ENCODE measurements at places on chromosomes 2 and 18.

GRCh38 chr2:64352292-64352691 is 101.7 kb upstream of the LGALSL start:
- peak; percentile 22 for DNase-seq

- DNase-seq: no peak
Observed at GRCh38 chr2:206521115-206521514, 77.8 kb downstream of the ADAM23 start.

DNA sequence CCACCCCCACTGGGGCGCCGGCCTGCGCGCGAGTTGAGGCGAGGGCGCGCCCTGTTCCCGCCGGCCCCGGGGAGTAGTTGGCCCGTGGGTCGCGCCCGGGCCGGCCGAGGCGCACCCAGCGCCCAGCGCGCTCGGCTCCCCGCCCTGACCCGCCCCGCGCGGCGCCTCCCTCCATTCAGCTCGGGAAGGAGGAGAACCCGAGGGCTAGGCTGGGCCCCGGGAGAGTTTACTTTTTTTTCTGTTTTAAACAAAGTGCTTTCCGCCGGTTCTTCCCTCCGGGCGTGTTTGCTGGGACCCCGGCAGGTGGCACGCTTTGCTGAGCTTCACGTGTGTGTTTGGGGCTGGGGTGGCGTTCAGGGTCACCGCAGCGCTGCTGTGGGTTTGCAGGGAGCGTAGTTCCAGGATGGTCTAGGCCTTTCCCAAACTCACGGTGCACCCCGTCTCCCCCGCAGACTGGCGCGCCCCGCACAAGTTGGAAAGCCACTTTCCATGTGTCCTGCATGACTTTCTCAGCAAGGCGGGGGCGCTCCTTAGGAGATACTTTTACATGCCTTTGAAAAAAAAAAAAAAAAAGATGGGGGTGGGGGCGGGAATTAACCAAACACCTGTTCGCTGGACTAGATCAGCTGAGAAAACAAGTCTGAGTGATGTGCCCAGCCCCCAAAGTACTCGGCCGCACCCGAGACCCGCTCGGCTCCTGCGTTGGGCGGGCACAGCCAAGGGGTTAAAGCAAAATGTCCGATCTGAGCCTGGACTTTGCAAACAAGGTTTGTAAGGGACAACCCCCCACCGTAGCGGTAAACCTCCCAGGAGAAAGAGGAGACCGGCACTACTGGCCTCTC is 825 bp downstream of the ITGA6 start:
- peak; percentile 55 for DNase-seq

DNA sequence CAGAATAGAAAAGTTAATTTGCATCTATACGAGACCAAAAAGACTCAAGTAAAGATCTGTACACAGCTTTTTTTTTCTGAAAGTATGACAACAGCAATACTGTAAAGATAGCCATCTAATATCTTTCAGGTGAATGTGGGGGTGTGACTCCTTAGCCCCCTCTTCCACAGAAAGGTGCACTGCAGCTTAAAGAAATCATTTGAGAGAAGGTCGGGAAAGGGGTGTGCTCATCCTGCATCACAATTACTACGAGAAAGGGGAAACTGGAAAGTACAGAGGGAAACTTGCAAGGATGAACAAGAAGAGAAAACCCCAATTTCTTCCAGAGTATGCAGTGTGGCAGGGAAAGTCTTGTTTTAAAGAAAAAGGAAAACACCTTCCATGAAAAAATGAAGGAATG is 255.6 kb downstream of the CCDC178 start:
- no peak for DNase-seq

DNA sequence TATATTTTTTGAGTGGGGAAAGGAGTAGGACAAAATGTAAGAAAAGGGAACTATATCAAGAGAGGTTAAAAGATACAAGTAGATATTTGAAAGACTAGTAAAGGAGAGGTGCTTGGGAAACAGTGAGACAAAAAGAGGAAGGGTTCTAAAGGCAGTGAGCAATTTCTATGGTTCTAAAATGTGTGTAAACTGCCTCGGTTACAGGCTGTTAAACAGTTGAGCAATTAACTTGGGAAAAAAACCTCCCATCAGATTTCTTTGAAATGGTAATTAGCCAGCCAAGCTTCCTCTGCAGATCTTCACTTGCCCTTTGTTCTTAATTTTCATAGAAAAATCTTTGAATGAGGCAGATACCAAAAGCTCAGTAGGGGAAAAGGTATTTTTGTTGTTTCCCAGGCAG is 238.7 kb upstream of the KCNH7 start:
- no peak for DNase-seq

- DNase-seq: no peak
Observed at GRCh38 chr18:48904091-48904490, 46.7 kb downstream of the SMAD7 start.

GRCh38 chr2:27407798-27408491 is 1.4 kb downstream of the PPM1G start:
- no peak for DNase-seq

GRCh38 chr2:71962911-71963694 is 184.6 kb downstream of the CYP26B1 start:
- no peak for DNase-seq

GRCh38 chr2:72827487-72827886 is 1.7 kb upstream of the EXOC6B start:
- DNase-seq: no peak

DNA sequence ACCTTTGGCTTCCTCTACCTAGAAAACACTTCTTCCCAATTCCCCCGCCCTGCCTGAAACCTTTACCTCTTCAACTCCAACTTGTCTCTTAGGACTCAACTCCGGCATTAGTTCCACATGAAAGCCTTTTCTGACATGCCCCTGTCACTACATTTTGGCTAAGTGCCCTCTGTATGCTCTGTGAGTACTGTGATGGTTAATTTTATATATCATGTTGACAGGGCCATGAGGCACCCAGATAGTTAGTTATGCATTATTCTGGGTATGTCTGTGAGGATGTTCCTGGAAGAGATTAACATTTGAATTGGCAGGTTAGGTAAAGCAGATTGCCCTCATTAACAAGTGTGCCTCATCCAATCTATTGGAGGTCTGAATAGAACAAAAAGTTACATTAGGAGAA is 75.6 kb upstream of the NCKAP5 start:
- no peak for DNase-seq

GRCh38 chr2:120662046-120662445 is 73.6 kb upstream of the GLI2 start:
- DNase-seq: no peak

DNA sequence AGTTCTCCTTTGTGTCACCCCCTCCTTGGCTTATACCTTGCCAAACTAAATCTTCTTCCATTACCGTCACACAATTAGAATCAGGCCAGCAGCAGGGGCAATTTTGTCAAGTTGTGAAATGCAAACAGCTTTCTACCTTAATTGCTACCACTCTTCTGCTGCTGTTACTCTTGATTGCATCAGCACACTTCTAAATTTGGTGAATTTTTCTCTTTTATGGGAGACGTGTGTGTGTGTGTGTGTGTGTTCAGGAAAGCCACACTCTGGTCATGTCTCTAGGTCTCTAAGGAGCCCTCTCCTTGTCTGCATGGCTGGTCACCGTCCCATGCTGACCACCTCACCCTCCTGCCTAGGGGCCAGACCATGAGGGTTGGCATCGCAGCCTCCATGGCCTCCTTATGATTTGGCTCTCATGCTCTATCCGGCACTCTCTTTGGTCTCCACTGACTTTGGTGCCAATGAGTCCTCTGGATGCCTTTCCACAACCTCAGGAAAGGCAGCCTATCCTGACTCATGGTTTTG is 87.7 kb downstream of the GATA6 start:
- no peak for DNase-seq

DNA sequence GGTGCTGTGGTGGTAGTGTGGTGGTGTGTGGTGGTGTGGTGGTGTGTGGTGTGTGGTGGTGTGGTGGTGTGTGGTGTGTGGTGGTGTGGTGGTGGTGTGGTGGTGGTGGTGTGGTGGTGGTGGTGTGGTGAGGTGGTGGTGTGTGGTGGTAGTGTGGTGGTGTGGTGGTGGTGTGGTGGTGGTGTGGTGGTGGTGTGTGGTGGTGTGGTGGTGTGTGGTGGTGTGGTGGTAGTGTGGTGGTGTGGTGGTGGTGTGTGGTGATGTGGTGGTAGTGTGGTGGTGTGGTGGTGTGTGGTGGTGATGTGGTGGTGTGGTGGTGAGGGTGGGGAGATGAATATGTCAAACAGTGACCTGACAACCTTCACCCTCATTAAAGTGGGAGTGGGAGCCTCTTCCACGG is 55.6 kb upstream of the DLGAP1 start:
- DNase-seq: no peak

DNA sequence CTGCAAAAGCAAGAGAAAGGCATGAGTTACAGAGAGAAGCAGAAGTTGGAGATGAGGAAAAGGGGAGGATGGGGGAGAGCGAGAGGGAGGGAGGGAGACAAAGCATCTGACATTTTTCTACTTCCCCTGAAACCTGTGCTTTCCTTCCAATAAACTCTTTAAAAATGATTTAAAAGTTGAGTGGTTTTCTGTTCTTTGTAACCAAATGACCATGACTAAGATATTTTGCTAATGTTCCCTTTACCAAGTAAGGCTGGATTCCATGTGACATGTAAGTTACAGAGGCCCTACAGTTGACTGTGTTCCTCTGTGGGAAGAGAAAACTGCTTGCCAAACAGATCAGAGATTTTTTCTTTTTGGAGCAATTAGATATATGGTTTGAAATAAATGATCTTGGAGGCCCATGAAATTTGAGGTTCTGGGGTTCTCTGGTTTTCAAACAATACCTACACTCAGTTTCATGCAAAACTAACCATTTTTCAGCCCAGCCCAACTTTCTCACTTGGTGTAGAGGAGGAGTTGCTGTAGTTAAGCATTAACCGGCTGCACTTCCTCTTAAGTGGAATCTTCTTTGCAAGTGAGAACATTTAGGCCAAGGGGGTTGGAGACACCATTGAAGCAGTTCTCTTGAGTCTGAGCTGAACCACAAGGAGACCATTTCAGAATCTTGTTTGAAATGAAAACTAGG is 34.5 kb downstream of the INSIG2 start:
- DNase-seq: no peak

DNA sequence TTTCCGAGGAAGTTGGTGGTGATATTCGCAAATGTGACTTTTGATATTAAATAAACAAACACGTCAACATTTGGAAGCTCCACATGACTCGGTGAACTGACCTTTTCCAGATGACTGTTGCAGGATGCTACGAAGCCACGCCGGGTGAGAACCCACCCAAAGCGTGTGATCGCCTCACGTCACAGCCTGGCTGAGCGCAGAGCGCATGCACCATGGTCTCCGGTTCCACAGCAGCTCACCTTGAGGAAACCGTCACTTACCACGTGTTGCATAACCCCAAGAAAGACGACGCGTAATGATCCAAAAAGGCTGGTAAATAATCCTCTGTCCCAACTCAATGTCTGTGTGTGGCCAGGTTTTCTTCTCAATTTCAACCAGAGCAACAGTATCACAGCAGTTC is 64.5 kb upstream of the CTDP1 start:
- DNase-seq: no peak

DNA sequence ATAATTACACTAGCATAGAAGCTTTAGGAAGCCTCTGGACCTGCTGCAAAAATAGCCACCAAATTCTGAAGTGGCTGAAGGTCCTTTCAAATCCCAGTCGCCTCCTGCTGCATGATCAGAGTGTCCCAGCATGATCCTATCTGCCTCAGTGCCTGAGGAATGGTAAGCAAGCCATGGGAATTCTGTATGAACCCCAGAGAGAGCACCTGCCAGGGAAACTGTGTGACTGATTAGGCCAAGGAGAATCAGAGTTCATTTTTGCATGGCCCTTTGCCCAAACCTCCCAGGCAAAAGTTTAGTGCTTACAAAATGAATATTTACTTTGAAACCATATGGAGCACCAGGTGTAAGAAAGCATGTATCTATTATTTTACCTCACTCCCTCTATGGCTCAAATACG is 221.4 kb downstream of the ARL4C start:
- DNase-seq: no peak

DNA sequence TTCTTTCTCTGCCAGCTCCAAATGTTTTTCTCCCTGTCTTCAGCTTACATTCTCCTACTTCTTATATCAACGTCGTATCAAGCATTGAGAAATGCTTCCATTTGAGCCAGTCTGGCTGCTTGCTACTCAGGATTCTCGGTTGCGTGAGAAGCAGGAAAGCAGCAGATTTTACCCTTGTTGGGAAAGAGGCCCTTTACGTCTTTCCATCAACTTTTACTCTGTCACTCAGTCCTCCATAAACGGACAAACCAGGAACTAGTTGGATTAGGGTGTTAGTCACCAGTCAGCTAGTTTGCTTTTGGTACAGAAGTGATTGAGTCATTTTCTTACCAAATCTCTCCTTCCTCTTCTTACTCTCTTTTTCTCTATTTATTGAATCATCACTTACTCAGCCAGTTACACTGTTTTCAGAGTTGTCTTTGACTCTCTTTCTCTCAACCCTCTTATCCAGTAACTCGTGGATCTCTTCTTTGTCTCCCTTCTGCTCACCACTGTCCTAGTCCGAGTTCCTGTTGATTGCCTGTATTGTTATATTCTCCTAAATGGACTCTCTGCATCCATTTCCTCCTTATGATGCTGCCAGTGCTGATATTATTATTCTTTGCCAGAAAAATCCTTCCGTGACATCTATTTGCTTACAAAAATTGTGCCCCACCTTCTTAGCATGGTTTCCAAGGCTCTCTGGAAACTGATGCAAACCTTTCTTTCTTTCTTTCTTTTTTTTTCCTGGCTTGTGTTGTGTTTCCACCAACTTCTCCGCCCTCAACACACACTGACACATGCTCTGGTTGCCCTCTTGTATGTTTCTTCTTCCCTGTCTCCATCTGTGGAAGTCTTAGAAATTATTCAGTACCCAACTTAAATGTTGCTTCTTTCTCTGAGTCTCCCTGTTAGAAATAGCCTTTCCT is 61.5 kb downstream of the VRK2 start:
- no peak for DNase-seq

GRCh38 chr2:240581811-240582210 is 4.7 kb upstream of the CAPN10 start:
- no peak for DNase-seq

DNA sequence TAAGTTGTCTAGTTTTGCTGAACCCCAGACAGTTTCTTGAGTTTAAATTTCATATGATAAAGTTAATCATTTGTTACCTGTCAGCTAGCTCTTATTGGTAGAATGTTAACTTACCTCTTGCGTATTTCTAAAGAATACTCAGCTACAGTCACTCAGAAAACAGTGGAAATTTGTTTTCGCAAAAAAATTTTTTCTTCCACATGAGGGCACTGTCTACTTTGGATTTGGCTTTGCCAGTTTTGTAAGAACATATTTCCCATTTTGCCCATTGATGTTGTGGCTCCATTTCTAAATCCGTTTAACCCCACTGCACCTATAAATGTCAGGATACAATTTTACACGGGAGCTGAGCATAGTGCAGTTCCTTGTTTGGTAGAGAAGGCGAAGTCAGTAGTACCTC is 19.1 kb upstream of the GCFC2 start:
- no peak for DNase-seq

- DNase-seq: no peak
Observed at GRCh38 chr2:102179061-102179460, 7.8 kb upstream of the IL1RL2 start.

GRCh38 chr2:202129841-202130240 is 56.8 kb downstream of the KIAA2012 start:
- no peak for DNase-seq

DNA sequence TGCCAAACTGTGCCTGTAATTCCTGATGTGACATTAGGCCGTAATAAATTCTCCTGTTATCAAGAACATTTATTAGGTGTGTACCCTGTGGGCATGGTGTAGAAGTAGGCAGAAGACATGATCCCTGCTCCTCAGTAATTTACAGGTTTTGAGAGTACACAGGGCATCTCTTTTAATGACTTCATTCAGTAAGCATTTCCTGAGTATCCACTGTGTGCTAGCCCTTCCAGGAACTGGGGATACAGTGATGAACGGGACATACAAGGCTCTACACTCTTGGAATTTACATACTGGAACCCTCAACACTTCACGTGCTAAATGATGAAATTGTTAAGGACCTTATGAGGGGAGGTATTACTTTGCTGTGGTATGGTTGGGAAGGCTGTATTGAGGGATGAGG is 30.2 kb downstream of the DIS3L2 start:
- no peak for DNase-seq

Data from activated T-cell treated with anti-CD3 and anti-CD28 coated beads, Interleukin-2, amount 50 U/mL, for 72 hours (primary cell).